Renal cortical epithelial cell (primary cell): ENCODE measurements at places on chromosomes 4 and X.
A peak's percentile ranks its signal among the peaks of the same experiment; 100 is the strongest.

DNA sequence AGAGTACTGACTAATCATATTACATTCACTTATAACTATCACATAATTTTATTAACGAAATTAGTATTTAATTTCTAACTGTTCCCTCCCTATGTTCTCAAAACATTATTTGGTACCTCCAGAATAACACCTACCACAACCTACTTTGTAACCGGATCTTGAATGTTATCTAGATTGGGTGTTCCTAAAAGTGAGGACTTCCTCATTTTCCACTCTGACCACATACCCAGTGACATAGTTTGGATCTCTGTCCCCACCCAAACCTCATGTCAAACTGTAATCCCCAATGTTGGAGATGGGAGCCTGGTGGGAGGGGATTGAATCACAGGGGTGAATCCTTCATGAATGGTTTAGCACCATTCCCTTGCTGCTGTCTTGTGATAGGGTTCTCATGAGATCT lies 21.8 kb downstream of the NR3C2 start:
- no peak for DNase-seq

DNA sequence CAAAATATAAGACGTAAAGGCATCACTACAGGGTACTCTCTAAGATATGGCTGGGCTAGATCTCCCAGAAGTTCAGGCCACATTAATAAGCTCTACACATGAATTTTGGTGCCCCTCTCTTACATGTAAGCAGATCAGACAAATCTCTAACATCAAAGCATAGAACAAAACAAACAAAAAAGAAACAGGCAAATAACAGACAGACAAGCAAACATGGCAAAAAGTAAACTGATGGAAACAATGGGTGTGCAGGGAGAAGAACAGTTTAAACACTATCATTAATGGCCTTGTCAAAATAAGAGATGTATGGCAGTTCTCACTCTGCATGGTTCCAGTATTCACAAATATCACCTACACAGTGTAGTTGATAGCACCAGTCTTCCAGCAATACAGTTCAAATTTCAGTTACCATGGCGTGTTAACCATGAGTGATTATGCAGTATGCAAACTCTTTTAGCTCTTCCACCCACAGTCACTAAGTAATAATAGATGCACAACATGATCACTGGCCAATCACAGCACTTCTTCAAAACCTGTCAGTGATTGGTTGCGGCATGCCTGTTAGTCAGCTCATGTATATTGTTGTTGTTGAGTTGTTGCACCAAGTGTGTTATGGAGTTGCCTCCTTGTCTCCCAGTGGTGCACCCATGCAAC lies 110.7 kb upstream of the TLR3 start:
- no peak for DNase-seq

- no peak for DNase-seq
Observed at GRCh38 chrX:20639115-20639514, 372.4 kb upstream of the RPS6KA3 start.

- DNase-seq = no peak
Observed at GRCh38 chr4:16290681-16291420, 64.6 kb upstream of the TAPT1 start.

- no peak for DNase-seq
Observed at GRCh38 chrX:40108959-40109287, 11.2 kb upstream of the BCOR start.

DNA sequence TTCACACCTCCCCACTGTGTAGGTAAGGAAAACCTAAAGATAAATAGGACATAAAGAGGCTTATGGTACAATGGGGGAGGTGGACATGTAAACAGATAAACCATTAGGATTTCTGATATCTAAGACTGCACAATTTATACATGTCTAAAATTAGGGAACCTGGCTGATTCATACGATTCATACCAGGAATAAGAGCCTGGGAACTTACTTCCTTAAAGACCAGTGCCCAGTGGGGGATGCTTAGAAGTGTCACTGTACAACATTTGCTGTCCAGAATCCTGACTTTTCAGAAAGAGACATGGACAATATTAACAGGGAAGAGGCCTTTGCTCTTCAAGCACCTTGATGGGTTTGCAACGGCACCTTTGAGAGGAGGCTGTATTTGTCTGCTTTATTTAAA lies 116.8 kb upstream of the KIT start:
- no peak for DNase-seq

GRCh38 chr4:125392694-125393093 lies 77.9 kb downstream of the FAT4 start:
- no peak for DNase-seq

GRCh38 chr4:10288830-10289537 lies 168.2 kb downstream of the ZNF518B start:
- DNase-seq = no peak

DNA sequence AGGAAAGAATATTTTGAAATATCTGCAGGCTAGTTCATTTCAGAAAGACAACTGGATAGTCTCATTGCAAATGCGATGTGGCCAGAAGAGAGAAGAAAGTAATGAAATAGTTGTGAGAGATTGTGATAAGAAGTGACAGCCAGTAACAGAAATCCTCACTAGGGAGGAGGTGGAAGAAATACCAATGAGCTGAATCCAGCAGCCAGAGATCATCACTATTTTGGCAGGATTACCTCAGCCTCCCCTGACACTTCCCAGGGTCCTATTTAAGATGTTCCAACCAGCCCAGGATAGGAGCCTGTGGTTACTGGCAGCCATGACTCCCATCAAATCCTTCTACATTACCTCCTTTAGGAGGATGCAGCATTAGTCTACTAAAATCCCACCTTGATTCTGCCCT lies 76.7 kb upstream of the ARHGAP24 start:
- DNase-seq = no peak

DNA sequence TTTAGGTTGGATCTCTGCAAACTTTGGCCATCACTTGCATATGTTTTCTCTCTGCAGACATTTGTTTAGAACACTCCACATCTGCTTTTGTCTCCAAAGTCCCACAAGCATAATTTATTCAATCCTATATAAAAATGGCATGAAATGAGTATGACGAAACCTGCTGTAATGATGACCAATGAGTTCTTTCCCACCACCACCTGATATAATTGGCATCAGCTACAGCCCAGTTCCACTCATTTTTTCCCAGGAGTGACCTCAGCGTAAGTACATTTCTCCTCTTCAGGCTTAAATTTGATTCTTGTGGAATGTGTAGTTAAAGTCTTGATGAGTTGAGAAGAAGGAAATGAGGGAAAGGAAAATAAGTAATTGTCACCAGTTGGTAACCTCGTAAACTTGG lies 205.1 kb downstream of the AWAT2 start:
- no peak for DNase-seq

- DNase-seq = no peak
Observed at GRCh38 chr4:43458293-43458692, 565.8 kb downstream of the GRXCR1 start.

GRCh38 chrX:31547416-31547815 lies 475.6 kb upstream of the FTHL17 start:
- no peak for DNase-seq

DNA sequence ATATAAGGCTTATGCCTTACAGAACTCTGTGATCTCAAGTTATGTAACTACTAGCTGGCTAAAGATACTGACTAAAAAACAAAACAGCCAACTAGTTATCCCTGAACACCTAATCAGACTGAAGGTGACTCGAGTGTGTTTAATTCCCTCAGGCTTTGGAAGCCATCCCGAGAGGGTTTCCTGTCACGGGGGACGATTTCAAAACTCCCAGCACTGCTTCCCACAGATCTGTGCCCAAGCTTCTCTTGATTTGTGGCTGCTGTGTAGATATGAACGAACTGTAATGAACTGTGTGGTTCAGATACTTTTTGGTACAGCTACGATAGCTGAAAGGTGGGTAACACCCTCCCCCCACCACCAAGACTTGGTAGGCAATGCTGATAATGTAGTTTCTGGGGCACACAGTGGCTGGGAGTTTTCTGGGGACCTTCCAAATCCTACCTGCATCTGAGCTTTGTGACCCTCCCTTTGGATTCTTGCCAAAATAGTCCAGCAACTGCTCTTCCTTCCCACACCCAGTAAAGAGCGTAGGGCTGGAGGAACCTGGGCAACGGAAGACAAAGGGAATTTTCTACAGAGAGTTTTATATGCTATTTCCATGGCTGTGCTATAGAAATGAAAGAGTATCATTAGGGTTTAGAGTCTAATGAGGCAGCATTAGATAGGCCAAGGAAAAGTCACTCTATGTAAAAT lies 148.8 kb downstream of the MGST2 start:
- DNase-seq = peak; percentile 30

DNA sequence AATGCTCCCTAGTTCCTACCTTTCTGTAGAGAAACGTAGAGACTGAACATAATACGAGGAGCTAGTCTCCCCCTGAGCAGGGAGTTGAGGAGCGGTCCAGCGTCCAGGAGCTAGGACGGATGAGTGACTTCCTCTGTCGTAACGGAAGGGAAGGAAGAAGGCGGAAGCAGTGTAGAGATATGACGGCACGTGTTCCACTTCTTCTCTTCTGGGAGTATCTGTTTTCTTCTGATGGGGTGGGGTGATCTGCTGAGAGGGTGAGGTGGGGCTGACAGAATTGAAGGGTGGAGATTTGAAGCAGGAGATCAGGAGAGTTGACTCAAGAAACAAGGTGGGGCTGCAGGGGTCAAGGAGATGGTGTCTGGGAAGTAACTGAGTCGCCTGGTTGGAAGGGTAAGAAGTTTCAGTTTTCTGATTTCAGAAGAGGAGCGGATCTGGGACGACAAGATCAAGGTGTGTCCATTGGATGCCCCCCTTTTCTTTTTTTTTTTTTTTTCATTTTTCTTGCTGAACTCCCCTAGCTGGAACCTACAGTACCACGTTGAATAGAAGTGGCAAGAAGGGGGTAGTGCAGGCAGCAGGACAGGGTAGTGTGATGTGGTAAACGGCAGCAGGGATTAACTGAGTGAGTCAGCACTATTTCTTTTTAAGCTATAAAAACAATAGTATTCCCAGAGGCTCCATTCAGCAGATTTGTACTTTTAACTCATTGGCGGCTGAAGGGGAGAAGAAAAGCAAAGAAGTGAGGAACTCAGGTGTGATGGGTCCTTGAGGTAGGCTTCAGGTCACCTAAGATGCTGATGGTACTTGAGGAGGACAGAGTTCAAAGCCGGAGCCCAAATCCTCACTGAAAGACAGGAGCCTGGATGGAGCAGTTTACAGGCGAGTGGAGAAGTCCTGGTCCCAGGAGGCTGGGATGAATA lies 50.8 kb upstream of the SETD7 start:
- DNase-seq = peak; percentile 66

DNA sequence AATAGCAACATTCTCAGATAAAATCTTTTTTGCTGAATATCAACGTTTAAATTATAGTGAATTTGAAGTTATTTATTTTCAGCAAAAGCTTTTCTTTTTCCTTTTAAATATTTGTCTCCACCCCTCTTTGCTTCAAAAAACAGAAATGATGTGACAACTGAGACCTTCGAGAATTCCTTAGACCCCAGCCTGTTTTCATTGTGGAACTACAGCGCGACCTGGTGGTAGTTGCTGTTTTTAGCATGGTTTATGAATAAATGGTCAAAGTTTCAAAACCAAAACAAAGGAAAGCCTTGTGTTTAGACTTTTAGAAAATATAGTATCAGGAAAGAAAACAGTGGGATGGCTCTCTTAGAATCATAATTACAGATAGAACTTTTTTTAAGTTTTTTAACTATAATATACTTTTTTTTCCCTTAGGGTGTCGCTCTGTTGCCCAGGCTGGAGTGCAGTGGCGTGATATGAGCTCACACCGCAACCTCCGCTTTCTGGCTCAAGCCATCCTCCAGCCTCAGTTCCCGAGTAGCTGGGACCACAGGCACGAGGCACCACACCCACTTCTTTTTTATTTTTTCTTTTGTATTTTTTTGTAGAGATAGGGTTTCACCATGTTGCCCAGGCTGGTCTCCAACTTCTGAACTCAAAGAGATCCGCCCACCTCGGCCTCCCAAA lies 26.8 kb upstream of the TMEM184C start:
- peak; percentile 50 for DNase-seq

DNA sequence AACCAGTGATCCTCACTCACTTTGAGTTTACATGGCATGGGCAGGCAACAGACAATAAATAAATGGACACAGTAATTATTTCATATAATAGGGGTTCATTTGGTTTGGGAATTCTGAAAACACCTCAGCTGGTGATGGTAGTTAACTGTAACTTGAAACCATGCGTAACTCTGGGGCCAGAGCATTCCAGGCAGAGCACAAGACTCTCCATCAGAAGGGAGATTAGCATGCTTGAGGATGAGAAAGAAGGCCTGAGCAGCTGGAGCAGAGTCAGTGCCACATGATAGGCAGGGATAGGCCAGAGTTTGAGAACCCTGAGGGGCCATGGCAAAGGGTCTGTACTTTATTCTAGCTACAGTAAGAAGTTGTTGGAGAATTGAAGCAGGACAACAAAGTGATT lies 56.3 kb upstream of the CXCL8 start:
- peak; percentile 52 for DNase-seq

GRCh38 chrX:54288968-54289367 lies 68.9 kb downstream of the WNK3 start:
- DNase-seq = no peak

- DNase-seq = no peak
Observed at GRCh38 chrX:103565197-103565596, 20.1 kb upstream of the TCEAL4 start.

- DNase-seq = no peak
Observed at GRCh38 chrX:53704294-53704693, 17.8 kb upstream of the HUWE1 start.

- peak; percentile 100 for DNase-seq
Observed at GRCh38 chr4:184787766-184788503, 37.8 kb downstream of the ACSL1 start.

GRCh38 chr4:26151615-26152014 lies 169.2 kb upstream of the RBPJ start:
- no peak for DNase-seq

DNA sequence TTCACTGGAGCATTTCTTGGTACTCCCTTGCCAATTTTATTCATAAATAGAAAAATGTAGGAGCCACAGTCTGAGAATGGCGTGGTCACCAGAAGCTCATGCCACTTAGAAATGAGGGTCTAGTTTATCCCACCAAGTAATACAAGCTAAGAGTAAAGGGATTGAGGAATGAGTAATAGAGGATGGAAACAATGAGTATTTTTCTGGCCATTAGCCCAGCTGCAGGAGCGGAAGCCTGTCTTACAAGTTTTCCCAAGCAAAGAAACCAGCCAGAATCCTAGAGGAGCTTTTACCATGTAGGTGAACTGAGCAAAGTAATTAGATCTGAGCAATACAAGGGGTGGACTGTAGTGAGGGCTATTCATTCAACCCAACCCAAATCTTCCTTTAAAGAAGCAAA lies 160.7 kb upstream of the NPY2R start:
- peak; percentile 4 for DNase-seq

- DNase-seq = no peak
Observed at GRCh38 chr4:94743838-94744237, 13.9 kb upstream of the BMPR1B start.

DNA sequence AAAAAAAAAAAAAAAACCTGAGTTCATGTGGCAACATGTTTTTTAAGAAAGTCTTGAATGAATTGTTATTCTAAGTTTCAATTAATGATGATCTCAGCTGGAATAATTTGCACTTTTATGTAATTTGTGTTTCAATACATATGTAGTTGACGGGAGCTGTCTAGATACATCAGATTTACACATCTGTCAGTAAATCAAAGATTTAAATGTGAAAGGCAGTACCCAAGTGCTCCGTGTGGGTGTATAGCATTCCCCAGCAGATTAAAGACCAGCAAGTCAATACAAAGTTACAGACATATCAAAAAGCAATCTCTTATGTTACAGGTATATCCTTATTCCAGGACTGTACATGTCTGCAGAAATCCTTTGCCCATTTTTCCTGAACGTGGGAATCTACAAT lies 35.2 kb downstream of the SYNPO2 start:
- DNase-seq = no peak

- peak; percentile 33 for DNase-seq
Observed at GRCh38 chr4:74097631-74098426, 1.2 kb downstream of the CXCL2 start.

GRCh38 chrX:41421071-41421729 lies 25.9 kb upstream of the NYX start:
- no peak for DNase-seq
